ENCODE measurements at places on chromosomes 4 and X. TPM values are rescaled to one million over a fixed set of nuclear protein-coding genes. Genes with fewer than 3 reads are reported as not detected.

DNA sequence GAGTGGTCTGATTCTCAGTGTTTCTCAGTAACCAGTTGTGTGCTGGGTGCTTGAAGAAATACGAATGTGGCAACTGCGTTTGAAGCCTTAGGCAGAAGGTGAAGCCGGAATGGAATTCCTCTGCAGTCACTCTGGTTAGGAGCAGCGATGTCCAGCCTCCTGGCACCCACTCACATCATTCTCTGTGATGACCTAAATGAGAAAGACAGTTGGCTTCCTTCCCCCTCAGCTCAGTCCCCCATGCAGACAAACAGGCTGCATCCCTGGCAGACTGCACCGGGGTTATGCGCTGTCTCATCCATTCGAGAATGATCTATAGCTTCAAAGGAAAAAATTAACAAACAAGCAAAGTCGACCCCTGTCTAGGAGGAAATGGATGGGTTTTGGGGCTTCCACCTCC is 170.1 kb upstream of the SCML1 start:
- H3K4me1 ChIP-seq: no peaks in the 10 kb centered on the region
- H3K27me3 ChIP-seq: no peaks in the 10 kb centered on the region
- no peak overlapping the region for H3K4me3 ChIP-seq
- no peaks in the 10 kb centered on the region for H3K36me3 ChIP-seq

- H3K36me3 ChIP-seq: no peaks in the 10 kb centered on the region
- H3K4me3 ChIP-seq: no peak overlapping the region
- no peak overlapping the region for H3K27ac ChIP-seq
Measured at GRCh38 chrX:69010339-69010738, 154.9 kb downstream of the PJA1 start.

- H3K27ac ChIP-seq: peak overlapping the region; percentile 43
- DNase-seq: no peak
- H3K4me1 ChIP-seq: peaks cover 62% of the 10 kb centered on the region
- no peaks in the 10 kb centered on the region for H3K27me3 ChIP-seq
Measured at GRCh38 chr4:39020130-39020529, 12.1 kb downstream of the TMEM156 start.

- H3K27ac ChIP-seq: no peak overlapping the region
- DNase-seq: no peak
- H3K4me1 ChIP-seq: no peaks in the 10 kb centered on the region
- H3K27me3 ChIP-seq: no peaks in the 10 kb centered on the region
Measured at GRCh38 chr4:138604556-138604955, 362.4 kb upstream of the SLC7A11 start.

DNA sequence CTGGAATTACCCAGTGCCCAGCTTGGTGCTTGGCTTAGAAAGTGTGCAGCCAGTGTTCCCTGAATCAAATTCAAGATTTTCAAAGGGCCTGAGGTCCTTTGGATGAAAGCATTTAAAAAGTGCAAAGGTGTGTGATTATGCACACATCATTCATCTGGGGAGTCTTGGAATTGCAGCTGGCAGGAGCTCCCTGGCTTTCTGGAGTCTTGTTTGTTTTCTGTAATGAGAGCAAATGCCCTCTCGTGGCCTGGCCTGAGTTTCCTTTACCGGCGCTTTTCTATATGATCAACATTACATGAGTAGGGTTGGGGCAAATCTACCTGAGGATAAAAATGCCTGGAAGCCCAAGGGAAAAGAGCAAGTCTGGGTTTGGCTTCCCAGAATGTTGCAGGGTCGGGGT is 24.6 kb upstream of the SORCS2 start:
- peaks cover 9% of the 10 kb centered on the region for H3K4me1 ChIP-seq
- H3K27me3 ChIP-seq: no peaks in the 10 kb centered on the region
- H3K36me3 ChIP-seq: no peaks in the 10 kb centered on the region
- no peak overlapping the region for H3K4me3 ChIP-seq

Gene FNIP2
- total RNA-seq: not detected

Gene RPL36A
- 287 TPM for total RNA-seq

Gene MAGEA1
- total RNA-seq: not detected

Gene HMX1
- total RNA-seq: not detected

Data from activated B cell treated with CpG ODN at 0.5 μM for 24 hours (primary cell).